Activated CD4-positive, alpha-beta T cell treated with anti-CD3 and anti-CD28 coated beads, Interleukin-2, amount 50 U/mL, for 4 hours (primary cell): ENCODE measurements at places on chromosomes 13 and 19.

DNA sequence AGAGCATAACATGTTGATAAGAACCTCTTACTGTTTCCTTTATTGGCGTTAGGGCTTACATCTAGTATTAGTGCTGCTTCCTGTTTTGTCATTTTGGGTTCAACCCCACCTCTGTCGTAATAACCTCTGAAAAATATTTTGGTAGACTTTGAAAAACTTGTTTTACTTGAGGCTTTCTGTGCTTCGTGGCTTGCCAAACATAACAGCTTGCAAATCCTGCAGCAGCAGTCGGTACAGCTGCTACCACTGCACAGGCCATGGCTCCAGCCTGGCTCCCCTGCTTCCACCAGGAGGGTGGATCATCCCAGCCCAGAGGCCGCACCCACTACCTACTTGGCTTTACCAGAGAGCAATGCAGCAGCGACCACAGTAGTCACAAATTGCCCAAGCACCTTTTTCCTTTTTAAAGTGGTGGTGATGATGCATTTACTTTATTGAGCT lies 11.8 kb upstream of the CEACAM4 start:
- no peak for DNase-seq

- no peak for DNase-seq
Measured at GRCh38 chr13:37715606-37716015, 117.0 kb upstream of the POSTN start.

GRCh38 chr13:29323954-29324353 lies 271.5 kb downstream of the SLC7A1 start:
- no peak for DNase-seq

DNA sequence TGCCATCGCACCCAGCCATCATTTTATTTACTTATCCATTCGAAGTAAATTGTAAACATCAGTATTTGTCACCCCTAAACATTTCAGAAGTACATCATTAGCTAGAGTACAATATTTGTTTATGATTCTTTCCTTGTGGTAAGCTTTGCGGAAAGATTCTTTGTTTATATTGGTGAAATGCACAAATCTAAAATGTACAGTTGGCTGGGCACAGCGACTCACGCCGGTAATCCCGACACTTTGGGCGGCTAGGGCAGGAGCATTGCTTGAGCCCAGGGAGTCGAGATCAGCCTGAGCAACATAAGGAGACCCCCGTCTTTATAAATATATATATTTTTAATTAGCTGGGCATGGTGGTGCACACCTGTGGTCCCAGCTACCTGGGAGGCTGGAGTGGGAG lies 10.1 kb downstream of the LGALS7B start:
- no peak for DNase-seq

DNA sequence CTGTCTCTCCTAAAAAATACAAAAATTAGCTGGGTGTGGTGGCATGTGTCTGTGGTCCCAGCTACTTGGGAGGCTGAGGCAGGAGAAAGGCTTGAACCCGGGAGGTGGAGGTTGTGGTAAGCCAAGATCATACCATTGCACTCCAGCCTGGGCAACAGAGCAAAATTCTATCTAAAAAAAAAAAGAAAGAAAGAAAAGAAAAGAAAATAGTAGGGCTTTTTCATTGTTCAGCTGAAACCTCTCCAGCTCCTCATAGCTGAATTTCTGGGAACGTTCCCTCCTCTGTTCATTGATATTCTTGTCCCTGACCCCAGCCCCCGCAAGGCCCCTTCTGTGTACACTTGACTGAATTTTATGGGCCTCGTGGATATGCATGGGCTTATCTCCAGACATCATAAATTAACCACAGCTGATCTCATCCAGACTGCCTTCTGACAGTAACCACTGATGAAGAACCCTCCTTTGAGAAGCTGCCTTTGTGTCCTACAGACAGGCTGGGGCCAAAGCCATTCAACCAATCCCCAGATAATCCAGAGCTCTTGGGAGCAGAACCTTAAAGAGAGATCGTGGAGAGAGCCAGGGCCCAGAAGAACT lies at the start of gene ELSPBP1:
Gene ELSPBP1, plus strand, starts transcription at position 424 of the 594 bp plus-strand sequence. CDS start 14,036 bp downstream, outside the sequence.
- no peak for DNase-seq

DNA sequence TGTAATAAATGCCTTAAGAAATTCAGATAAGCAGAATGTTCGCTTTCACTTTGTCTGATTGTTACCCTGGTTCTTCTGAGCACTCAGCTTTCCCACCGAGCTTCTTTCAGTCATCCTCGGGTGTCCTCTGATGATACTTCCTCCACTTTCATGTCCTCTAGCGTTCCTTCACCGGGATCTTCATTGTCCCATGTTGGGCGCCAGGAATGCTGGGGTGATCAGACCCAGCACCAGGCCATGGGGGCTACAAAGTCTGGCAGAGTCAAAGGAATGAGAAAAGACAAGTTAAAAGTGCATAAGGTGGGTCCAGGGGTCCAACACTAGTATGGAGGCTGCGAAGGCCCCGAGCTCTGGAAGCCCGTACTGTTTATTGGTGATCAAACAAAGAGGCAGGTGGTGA lies 11.7 kb upstream of the C19orf84 start:
- no peak for DNase-seq

- DNase-seq: no peak
Measured at GRCh38 chr13:28464861-28465460, 30.0 kb downstream of the FLT1 start.

GRCh38 chr13:37929308-37929707 lies 59.7 kb upstream of the TRPC4 start:
- DNase-seq: no peak

DNA sequence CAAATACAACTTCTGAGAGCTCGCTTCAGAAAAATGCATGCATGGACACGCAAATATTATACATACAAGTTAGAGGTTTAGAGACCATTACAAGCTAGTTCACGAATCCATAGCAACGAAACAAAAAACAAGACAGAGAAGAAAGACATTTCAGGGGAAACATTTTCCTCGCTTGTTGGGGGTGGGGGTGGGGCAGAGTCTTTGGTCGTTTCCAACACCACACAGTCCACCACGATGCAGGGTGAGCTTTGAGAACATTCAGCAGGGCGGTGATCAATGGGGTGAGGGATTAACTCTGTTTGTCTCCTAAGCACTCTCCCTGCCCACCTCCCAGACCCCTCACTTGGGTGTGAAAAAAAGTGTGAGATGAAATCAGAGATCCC lies 651 bp downstream of the OXGR1 start:
- DNase-seq: no peak

GRCh38 chr19:43983912-43984686 lies at the start of gene ZNF155:
ZNF155 (plus strand) TSS chr19:43984188; CDS start chr19:43988544, 4,356 bp downstream.
- DNase-seq: peak; percentile 51

- DNase-seq: no peak
Measured at GRCh38 chr19:53007606-53008005, 6.1 kb upstream of the ERVV-1 start.
